ENCODE measurements at places on chromosomes 5 and 9.

DNA sequence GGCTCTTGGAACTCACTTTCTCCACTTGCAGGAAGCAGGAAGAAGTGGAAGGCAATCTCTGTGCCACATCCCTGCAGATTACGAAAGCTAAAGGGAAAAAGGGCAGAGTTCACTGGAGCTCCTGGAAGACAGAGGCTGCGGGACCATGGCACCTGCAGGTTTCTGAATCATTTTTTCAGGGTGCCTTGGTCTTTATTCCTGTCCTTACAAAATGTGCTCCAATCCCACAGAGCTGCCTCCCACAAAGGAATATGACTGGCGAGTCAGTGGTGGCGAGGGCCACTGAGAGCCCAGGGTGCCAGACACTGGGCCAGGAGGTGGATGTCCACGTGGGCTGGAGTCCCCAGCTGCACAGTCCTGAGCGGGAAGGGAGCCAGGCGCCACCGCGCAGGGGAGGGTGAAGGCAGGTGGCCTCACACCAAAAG, 183.0 kb downstream of the FANCC start:
- no peak for DNase-seq

- no peak for DNase-seq
Observed at GRCh38 chr5:1380011-1380817, 35.3 kb upstream of the CLPTM1L start.

DNA sequence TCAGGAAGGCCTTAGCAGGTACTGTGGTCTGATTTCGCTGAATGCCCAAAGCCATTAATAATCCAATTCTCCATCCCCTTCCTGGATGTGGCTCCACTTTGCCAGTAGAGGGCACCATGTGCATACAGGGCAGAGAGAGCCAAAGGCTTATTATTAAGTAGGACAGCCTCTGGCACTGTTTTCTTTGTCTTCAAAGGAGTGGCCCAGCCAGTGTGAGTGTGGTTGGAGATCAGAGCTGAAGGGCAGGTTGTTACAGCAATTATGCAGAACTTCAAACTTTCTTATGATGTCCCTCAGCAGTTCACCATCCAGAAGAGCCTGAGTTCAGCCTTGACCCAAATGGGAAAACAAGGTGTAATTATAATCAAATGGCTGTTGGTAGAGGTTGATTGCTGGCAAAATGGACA, 38.6 kb upstream of the CEMIP2 start:
- peak; percentile 66 for DNase-seq

DNA sequence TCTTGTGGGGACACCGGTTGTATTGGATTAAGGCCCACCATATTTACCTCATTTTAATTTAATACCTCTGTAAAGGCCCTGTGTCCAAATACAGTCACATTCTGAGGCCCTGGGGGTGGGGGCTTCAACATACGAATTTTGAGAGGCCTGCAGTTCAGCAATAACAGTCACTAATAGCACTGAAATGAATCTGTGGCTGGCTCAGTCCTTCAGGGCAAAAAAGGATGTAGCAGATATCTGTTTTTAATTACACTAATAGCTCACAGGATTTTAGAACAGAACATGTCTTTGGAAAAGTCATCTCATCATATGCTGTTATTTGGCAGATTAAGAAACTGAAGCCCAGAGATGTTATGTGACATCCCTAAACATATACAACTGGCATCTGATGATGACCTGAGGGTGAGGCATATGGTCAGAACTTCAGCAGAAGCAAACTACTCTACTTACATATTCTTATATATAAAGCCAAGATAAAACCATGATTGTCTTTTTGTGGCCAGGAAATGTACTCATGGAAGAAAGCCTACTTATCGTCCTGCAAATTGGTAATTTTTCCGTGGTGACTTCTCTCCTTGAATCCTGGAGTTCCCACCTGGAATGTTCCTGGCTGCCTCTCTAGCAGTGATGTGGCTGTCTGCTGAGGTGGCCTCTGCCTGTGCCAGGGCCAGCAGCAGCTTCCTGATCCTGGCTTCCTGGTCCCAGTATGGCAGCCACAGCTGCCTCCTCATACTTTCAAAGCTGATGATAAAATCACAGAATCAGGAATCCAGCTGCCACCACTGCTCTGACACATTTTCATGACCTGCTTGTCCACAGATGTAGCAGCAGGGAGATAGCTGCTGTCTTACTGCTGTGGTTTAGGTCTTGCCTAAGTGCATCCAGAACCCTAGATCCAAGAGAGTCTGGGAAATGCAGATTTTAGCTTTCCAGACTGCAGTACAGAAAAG, 72.1 kb upstream of the ANKRD55 start:
- DNase-seq: no peak

DNA sequence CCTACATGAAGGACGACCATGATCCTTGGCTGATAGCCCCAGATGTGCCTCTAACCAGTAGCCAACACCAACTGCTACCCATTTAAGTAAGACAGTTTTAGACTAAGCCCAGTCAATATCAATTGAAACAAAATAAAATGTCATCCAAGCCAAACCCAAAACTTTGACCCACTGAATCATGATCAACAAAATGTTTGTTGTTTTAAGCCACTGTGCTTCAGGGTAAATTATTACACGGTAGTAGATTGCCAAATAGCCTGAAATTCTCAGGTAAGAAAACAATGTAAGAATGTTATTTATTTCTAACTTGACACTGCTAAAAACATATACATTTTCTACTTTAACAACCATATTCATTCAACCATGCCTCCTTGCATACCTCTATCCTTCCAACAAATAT, 105.5 kb upstream of the PAPPA start:
- DNase-seq: no peak

GRCh38 chr9:3447788-3448187, 78.0 kb downstream of the RFX3 start:
- DNase-seq: no peak

DNA sequence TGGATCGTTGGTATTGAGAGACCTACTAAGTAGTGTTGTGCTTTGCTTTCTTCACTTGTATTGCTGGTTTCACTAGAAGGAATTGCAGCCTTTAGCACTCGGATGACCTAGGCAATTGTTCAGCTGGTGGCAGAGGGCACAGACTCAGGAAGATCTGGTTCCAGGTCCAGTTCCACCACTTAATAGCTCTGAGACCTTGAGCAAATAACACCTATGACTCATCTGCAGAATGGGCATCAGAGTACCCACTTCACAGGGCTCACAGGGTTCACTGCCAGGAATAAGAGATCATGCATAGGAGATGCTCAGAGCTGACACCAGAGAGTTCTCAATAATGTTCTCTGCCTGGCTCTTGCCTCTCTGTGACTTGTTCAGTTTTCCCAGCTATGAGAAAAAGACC, 133.6 kb downstream of the SIL1 start:
- DNase-seq: no peak

GRCh38 chr5:42950116-42950455, 90.0 kb downstream of the ANXA2R start:
- DNase-seq: no peak

- DNase-seq: no peak
Observed at GRCh38 chr5:149904977-149905376, 39.6 kb downstream of the PDE6A start.

DNA sequence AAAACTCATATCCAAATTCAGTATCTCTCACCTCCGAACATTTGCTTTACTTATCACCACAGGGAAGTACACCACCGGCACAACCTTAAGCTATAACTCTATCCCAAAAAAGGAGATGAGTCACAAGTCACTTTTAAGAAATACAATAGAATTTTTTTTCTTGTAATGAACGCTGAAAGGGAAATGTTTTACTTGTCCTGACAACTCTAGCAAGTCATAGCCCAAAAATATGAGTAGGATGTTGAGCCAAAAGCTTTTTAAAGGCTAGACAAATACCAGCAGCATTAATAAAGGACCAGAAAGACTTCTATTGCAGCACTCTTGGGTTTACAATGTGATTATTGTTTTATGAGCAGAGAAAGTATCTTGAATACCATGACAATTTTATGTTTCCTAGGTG, 147.3 kb upstream of the FST start:
- no peak for DNase-seq

- DNase-seq: no peak
Observed at GRCh38 chr9:121340676-121341392, 29.2 kb downstream of the STOM start.
